ENCODE measurements at places on chromosomes 7 and 10. TPM values are rescaled to one million over a fixed set of nuclear protein-coding genes. Genes with fewer than 3 reads are reported as not detected.

Gene PLCE1
- 5.7 TPM for total RNA-seq

Gene C10orf53
- total RNA-seq = not detected

Gene USP54
- total RNA-seq = 16.0 TPM

Gene C7orf57
- total RNA-seq = not detected

Gene CPA4
- 3.2 TPM for total RNA-seq

Gene TRIM50
- 0.71 TPM for total RNA-seq

Gene MRPL32
- 55.1 TPM for total RNA-seq

Gene SORCS3
- not detected for total RNA-seq

Gene LRIT1
- total RNA-seq = not detected

Gene CNPY1
- not detected for total RNA-seq

Gene BAIAP2L1
- 4.6 TPM for total RNA-seq

Gene ANKRD61
- 0.45 TPM for total RNA-seq

Gene CCT6A
- total RNA-seq = 99.8 TPM

Gene DLG5
- 30.6 TPM for total RNA-seq

Gene INA
- total RNA-seq = not detected

Gene ASZ1
- total RNA-seq = not detected

Measured in mesenteric fat pad (tissue), 1 donor.